ENCODE measurements at places on chromosomes 2 and 18.

DNA sequence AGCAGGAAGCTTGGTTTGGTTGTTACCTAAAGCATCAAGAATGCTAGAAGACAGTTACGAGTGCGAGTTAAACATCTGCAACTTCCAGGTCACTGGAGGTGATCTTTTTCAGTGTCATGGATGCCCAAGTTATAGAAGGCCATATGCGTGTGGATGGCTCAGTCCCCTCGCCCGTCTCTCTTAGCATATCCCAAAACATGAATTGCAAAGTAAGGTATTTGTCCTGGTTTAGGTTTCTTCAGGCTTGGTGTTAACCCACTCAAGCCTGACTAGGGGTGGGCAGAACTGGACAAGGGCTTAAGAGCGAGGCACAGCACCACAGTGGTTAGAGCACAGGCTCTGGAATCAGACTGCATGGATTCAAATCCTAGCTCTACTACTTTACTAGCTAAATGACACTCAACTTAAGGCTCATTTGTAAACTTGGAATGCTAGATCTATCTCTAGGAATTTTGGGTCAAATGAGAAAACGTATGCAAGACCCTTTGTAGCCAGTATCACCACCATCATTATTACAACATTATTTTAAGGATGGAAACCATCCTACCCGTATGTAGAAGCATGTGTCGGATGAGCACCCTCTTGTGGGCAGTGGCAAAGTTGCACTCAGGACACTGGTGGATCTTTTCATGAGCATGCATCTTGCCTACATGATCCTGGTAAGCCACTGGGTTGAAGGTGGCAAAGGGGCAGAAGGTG, 11.2 kb downstream of the ZNF142 start:
- DNase-seq: peak; percentile 27

- no peak for DNase-seq
Observed at GRCh38 chr2:115733190-115733775, 1290.8 kb downstream of the DPP10 start.

DNA sequence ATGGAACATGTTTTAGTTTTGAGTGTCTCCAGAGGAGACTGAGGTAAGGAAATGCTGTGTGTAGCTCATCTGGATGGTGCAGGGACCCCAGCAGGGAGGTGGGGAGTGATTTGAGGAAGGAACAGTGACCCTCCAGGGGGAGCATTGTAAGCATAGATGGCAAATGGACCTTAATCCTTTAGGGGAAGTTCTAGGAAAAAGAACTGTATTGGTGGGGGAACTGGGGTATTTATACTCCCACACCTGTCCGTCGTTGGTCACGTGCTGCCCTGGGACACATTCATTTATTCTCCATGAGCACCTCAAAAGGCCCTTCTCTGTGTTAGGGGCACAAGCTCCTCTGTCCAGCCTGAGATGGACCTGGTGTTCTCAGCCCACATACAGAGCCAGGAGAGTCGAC, 233.9 kb upstream of the HDAC4 start:
- DNase-seq: no peak

DNA sequence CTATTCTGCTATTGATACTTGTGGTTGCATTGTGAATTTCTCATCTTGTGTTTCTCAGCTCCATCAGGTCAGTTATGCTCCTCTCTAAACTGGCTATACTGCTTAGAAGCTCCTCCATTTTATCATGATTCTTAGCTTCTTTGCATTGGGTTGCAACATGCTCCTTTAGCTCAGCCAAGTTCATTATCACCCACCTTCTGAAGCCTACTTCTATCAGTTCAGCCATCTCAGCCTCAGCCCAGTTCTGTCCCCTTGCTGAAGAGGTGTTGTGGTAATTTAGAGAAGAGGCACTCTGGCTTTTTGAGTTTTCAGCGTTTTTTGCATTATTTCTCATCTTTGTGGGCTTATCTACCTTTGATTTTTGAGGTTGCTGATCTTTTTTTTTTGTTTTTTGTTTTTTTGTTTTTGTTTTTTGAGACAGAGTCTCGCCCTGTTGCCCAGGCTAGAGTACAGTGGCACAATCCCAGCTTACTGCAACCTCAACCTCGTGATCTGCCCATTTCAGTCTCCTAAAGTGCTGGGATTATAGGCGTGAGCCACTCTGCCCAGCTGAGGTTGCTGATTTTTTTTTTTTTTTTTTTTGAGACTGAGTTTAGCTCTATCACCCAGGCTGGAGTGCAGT, 36.0 kb downstream of the ANKRD12 start:
- DNase-seq: no peak

DNA sequence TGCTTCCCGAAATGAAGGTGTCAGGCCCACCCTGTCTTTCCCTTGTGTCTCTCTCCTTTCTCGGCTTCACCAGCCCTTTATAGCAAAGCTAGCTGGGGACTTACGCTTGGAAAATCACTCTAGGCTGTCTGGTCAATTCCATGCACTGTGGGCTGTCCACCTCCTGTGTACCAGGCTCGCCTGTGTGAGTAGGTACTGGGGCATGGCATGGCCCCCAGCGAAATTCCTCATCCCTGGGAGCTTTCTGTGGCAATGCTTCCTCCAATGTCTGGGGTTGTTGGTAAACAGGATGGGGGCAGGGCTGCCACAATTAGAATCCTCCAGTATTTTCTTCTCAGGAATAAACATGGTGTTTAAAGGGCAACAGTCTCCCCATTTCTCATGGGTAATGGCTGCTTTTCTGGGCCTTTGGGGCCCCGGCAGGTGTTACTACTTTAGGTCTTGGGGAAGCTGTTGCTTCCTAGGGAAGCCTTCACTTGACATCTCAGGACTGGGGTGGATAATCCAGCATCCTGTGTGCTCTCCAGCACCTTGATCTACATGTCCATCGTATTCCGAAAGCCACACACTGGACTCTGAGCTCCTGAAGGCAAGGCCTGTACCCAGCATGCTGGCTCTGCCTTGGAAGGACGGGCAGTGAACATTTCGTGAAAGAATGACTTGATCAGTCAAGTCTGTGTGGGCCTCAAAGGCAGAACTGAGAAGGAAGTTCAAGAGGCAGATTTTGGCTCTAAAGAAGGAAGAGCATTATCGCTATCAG, 21.1 kb downstream of the RHOB start:
- DNase-seq: no peak

- DNase-seq: no peak
Observed at GRCh38 chr2:161586517-161587167, 37.6 kb upstream of the SLC4A10 start.

DNA sequence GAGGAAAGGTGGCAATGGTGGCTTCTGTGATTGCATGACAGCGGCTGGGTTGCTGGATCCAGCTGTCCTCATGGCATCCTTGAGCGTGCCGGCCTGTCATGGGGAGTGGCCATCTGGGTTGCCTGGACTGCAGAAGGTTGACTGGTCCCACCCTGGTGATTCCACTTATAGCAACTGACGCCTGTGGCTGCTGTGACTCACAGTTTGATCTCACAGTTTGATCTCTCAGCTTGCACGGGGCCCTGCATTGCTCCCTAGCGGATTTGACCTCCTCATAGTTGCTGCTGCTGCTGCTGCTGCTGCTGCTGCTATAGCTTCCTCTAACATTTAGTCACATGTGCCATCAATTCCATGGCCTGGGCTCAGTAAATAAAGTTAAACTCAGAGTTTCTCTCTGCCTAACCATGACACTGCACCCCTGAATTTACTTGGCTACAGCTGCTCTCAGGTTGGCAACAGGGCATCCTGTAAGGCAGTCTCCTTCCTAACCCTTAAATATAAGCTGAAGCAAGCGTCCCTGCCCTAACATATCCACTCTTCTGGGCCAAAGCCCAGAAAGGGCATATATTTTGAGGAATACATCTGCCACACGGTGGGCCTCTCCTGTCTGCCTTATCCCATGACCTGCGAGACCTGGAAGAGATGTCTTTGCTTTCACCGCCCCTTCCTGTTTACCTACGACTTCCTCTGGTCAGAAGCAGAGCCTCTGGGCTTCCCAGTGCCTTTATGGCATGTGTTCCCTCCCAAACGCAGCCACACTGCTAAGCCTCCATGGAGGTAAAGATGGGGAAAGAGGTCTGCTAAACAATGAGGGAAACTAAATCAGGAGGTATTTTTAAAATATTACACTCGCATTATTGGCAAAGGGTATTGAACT, 37.8 kb upstream of the CCDC150 start:
- no peak for DNase-seq

- no peak for DNase-seq
Observed at GRCh38 chr2:65386989-65387388, 45.4 kb downstream of the SPRED2 start.

DNA sequence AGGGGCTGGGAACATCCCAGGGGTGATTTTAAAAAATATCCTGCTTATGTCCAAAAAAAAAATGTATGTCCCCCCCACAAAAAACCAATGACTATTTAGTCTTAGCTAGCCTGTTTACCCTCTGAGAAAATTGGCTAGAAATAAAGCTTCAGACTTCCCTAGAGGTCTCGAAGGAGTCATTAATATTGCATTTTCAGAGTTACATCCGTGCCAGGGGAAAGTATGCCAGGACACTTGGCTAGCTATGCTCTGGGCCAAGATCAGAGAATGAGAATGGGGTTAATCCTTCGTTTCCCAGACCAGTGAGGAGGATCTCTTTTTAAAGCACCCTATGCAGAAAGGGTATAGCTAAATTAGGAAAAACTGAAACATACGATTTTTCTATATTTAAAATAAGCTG, 183.6 kb downstream of the MC4R start:
- no peak for DNase-seq
